ENCODE measurements at places on chromosomes 16 and 17.
A peak's percentile ranks its signal among the peaks of the same experiment; 100 is the strongest.

GRCh38 chr17:76544546-76545365, 4.9 kb downstream of the PRCD start:
- DNase-seq = no peak

DNA sequence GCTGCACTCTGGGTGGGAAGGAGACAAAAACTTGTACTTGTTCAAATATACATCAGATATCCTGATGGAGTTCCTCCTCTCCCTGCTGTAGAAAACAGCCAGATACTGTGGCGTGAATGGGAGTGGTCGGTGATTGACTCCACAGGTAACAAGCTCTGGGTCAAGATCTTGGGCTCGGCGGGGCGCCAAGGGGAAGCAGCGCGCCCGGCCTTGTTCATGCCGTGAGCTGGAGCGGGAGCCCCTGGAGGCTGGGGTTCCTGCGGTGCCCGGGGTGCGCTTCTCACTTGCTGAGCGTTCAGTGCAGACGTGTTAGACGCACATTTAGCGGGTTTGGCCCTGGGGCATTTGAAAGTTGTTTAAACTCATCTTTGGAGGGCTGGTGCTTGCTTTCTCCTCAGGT, 44.4 kb downstream of the BANP start:
- DNase-seq = no peak

DNA sequence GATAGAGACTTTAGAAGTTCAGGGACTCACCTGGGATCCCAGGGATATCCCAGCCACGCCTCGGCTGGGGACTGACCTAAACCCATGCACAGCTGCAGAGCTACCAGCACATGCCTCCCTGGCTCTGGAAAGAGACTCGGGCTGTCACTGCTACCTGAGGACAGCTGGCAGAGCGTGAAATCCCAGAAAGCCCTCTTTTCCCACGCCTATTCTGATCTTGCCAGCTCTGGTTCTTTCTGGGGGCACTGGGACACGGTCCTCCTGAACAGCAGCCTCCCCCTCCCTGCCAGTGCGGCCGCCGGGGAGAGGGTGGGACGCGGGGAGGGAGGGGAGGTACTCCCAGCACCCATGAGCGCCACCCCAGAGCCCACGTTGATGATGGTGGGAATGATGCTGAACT, 10.8 kb downstream of the P2RX5 start:
- DNase-seq = no peak

DNA sequence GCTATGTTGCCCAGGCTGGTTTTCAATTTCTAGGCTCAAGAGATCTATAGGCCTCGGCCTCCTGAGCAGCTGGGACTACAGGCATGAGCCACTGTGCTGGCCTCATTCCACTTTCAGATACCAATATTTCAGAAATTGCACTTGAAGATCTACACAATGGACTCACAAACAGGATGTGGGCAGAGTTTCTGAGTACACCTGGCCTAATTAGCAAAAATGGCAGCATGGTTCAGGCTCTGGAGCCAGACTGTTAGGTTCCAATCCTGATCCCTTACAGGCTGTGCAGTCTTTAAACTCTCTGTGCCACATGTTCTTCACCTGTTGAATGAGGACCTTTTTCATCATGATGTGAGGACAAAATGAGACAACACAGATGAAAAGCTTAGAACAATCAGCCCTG, 32.2 kb downstream of the RNF157 start:
- DNase-seq = no peak

- peak; percentile 19 for DNase-seq
Measured at GRCh38 chr17:79005063-79005861, 4.3 kb downstream of the CANT1 start.

GRCh38 chr16:83701494-83701893, 106.3 kb upstream of the HSBP1 start:
- DNase-seq = no peak

DNA sequence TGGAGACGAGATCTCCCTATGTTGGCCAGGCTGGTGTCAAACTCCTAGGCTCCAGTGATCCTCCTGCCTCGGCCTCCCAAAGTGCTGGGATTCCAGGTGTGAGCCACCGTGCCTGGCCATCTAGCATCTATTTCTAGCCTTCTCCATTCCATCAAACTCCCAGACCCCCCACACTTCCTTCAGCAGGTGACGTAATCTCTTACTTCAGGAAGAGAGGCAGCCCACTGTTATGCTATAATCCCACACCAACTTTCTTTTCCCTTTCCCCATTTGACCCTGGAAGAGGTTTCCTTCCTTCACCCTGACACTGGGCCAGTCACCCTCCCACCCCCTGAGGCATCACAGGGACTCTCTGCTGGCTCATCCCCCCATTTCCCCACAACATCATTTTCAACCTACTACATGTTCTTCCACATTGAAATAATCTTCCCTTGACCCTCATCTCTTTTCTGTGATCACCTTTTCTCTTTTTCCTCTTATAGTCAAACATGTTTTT, 7.6 kb downstream of the ITGA2B start:
- no peak for DNase-seq

DNA sequence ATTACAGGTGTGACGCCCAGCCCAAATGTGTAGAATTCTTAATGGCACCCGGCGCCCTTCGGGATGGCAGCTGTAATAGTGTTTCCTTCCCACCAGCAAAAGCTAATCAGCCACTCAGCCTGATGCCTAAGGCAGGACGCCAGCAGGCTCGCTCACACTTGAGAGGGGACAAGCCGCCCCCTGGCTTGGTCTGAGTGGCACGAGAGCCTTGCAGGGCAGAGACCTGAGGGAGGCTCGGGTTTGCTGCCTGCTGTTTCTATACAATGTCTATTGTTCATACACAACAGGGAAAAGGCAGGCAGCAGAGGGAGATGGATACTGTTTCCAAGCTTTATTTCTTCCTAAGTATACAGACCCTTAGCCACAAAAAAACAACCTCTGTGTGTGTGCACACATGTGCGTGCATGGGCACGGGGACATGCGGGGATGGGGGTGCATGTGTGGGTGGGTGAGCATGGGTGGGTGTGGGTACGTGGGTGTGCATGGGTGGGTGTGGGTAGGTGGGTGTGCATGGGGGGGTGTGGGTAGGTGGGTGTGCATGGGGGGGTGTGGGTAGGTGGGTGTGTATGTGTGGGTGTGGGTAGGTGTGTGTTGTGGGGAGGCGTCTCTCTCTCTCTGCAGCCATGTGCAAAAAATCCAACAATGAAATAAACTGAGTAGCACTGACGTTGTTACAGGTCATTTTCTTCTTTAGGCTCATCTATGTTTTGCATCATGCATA, 10.0 kb downstream of the SLC38A8 start:
- DNase-seq = no peak

GRCh38 chr16:35203636-35204035, 1744.2 kb downstream of the TP53TG3F start:
- DNase-seq = no peak

DNA sequence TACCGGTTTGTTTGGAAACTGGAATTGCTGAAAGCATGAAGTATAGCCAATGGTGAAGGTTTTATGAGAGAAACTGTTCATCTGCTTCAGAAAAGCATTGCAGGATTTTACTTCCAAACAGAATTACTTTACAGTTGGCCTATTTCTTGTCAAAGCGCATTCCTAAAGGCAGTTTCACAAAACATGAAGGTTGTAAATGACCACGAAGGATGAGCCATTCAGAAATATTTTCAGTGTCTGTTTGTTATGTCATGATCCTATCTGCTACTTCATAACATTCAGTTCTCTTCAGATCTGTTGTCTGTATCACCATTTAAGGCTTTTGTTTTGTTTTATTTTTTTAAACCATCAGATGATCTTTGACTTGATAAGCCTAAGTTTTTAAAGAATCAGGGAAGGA, 45.7 kb downstream of the AATF start:
- no peak for DNase-seq

GRCh38 chr16:761625-762513, 1.3 kb downstream of the MSLN start:
- DNase-seq = no peak

GRCh38 chr16:81472391-81472790, 27.8 kb downstream of the CMIP start:
- DNase-seq = no peak

DNA sequence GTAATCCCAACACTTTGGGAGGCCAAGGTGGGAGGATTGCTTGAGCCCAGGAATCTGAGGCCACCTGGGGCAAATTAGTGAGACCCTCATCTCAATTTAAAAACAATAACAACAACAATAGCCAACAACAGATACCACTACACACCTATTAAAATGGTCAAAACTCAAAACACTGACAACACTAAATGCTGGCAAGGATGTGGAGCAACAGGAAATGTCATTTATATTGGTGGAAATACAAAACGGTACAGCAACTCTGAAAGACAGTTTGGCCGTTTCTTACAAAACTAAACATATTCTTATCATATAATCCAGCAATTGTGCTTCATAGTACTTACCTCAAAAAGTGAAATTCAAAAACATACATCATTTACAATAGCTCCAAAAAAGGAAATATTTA, 57.7 kb downstream of the DNAH3 start:
- DNase-seq = no peak

DNA sequence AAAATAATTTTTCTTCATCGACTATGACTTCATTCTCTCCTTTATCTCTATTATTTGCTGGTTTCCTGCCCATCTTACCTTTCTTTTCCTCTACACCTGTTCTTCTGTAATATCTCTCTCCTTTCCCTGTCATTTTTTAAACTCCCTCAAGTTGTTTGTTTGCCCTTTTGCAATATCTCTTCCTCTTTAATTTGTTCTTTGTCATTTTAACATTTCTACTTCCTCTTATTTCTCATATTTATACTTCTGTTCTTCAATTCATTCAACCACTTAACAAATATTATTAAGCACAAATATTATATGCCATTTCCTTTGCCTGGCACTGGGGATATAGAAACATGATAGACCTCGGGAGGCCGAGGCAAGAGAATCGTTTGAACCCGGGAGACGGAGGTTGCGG, 22.6 kb downstream of the MAP3K3 start:
- DNase-seq = no peak

- DNase-seq = no peak
Measured at GRCh38 chr17:47295037-47295873, 28.5 kb upstream of the EFCAB13 start.

DNA sequence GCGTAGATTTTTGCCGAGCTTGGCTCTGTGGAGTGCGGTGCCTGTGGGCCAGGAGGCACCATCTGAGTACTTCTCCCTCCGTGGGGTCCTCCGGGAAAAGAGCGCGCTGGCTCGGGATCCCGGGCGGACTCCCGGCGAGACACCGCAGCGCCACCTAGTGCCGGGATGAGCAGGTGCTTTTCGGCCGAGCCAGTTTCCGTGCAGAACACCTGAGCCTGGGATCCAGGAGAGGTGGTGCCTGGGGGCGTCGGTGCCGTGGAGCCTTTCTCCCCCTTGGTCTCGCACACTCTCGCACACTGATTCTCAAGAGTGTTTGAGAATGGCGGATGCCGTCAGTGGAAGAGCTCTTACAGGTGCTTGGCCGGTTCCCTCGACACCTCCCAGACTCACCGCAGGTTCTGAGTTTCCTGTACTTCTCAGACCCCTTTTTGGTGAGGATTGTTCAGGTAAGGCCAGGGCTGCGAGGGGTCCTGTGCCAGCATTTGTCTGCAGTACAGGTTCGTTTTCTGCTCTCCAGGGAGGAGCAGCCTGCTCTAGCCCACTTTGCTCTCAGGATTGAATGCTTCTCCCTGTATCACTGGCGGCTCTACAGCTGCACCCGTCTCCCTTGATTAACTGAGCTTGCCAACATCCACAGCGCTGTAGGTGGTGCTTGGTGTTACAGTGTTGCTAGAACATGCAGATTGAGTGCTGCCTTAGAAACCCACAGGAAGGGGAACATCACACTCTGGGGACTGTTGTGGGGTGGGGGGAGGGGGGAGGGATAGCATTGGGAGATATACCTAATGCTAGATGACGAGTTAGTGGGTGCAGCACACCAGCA, 23.3 kb downstream of the TBCD start:
- DNase-seq = no peak

- DNase-seq = no peak
Measured at GRCh38 chr17:46796524-46796923, 22.0 kb downstream of the WNT3 start.

DNA sequence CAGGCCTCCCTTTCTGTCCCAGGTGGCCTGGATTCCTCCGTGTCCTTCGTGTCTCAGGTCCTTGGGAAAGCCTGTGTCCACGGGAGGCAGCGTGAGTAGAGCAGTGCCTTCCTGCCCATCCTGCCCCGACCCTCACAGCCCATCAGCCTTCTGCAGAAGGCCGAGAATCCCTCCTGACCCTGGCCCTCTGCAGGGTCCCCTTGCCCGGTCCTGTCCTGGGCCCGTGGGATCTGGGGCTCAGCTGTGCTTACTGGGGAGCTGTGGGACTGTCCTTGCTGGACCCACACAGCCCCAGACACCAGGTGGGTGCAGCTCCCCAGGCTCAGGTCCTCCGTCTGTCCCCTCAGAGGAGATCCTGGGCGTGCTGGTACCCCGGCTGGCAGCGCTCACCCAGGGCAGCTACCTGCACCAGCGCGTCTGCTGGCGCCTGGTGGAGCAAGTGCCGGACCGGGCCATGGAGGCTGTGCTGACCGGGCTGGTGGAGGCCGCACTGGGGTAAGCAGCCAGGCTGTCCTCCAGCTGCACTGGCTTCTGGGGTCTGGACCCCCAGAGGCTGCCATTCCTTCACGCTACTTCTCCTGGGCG, 3.9 kb downstream of the TELO2 start:
- no peak for DNase-seq

GRCh38 chr17:27494192-27495091, 38.2 kb downstream of the KSR1 start:
- DNase-seq = no peak

DNA sequence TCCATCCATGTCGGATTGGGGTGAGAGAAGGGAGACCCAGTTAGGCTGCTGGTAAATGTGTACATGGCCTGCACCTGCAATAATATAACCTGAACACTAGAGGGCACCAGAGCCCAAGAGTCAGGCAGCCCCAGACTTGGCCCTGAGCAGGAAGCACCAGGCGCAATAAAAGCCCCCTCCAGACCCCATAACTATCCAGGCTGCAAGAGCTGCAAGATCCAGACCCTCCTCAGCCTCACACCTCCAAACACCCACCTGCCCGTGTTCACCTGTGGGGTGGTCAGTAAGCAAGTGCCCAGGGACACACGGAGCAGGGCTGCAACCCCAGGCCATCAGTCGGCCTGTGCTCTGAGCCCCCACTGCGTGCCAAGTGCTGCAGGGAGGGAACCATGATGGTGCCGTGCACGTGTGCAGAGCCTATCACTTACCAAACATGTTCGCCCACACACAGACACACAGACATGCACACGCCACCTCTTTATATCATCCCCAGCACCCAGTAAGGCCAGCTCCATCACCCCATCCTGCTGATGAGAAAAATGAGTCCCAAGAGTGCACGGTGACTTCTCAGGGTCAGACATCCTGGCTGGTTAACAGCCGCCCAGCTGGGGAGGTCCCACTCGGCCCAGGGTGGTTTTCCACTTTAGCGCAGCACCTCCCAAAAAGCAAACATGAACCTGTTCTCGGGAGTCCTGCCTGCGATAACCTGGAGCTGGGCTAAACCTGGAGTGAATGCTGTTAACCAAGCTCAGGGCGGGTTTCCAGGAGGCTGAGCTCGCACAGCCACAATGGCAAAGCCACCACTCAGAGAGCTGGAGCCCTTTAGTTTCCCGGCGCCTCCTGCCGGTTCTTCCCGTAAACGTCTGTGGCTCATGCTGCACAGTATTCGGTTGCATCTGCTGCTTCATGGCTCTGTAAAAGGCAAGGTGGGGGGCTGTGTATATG, 439.8 kb downstream of the SOX9 start:
- peak; percentile 47 for DNase-seq

GRCh38 chr17:49955157-49955556, 13.8 kb upstream of the DLX4 start:
- DNase-seq = no peak

All from CD4-positive, alpha-beta memory T cell (primary cell).